ENCODE measurements at places on chromosomes 13 and 19.

DNA sequence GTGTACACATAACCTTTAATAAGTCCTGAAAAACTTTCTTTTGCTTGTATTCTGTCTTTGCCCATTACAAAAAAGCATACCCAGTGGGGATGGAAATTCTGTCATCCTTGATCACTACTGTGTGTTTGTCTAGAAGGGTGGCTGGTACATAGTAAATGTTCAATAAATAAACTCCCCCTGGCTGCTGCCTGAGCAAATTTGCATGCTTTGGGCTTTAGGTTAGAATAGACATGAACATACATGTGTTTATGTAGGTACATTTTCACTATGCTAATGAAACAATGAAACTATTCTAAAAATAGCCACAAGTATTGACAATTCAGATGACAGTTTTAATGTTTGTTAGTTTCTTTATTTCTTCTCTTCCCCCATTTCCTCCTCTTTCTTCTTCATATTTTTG lies 36.1 kb downstream of the TNFSF13B start:
- peak; percentile 5 for DNase-seq

DNA sequence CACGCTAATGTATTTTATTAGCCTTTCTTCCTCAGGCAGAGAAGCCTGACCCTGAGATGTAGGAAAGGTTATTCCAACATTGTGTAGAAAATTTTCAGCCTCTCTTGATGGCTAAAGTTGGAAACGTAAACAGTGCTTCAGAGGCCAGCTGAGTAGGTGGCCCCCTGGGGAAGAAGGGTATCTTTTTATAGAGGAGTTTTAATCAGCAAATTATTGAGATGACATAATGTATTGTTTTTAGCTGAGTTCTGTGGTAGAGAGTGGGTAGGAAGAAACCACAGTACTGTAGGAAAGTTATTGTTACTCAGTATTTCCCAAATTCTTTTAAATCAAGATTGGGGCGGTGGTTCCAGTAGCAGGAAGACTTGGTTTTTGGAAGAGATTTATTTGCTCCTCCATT lies 268.8 kb downstream of the DLEU7 start:
- DNase-seq, result no peak

DNA sequence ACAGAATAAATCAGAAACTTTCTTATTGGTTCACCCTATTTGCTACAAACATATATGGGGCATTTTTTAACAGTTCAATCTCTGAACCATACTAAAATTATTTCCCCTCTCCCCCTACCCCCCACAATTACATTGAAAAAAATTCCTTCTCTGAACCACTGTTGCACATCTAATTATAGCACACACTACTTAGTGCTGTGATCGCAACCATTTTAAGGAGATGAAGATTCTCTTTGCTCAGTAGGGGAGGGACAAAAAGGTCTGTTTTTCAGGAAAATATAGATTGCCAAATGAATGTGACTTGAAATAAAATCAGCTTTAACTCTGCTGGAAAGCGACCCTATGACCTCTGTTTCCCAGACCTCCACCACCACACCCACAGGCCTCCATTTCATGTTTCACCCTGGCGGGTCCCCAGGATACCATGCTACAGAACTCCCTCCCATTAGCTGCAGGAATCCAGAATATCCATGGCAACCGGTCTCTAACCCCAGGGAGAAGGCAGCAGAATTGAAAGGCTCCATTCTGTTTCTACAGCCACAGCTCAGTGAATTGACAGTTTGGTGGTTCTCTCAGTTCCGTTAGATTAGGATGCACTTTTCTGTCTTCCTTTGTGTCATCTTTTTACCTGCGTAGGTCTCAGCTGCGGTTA lies 286.3 kb downstream of the TBC1D4 start:
- no peak for DNase-seq

DNA sequence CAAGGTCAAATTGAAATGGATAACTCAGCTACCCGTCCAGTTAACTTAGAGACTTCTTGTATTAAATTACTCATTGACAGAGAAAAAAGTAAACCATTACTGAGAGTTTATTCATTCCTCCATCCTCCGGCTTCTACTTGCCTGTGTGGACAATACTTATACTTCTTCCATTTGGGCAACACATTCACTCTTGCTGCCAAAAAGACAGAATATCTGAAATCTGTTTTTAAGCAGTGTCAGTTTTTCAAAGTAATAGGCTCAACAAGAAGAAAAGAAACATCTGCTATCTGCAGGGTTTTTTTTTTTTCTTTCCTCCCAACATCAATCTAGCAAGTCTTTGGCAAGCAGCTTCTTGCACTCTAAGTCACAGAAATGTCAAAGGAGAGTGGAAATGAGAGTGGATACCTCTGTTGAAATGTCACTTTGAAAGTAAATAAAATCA lies 1142.8 kb downstream of the PCDH9 start:
- DNase-seq, result no peak

- no peak for DNase-seq
Measured at GRCh38 chr19:29495091-29495490, 30.7 kb upstream of the VSTM2B start.

GRCh38 chr13:112711528-112712265 lies 21.9 kb downstream of the ATP11A start:
- DNase-seq, result no peak

DNA sequence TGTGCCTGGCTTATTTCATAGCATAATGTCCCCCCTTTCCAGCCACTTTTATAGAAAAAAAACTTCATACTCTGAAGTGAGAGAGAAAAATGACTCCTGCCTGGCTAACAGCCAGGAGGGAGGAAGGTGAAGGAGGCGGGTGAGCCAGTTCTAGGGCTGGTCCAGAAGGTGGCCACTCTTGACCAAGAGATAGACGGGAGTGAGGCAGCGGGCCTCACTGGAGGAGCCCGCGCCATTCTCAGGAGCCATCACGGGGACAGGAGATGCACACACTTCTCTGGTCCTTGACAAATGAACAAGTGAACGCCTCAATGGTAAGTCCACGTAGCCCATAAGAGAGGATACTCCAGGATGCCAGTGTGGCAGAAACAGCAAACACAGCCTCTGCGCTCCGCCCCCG lies 231.4 kb downstream of the UQCRFS1 start:
- DNase-seq, result no peak

All from T47D (cell line).